Large intestine (tissue), 12 donors: ENCODE measurements at places on chromosomes 11 and 22.

GRCh38 chr11:18392434-18393321 lies 1.7 kb upstream of the LDHA start:
- DNase-seq, result no peak

- peak; percentile 40 for DNase-seq
Measured at GRCh38 chr11:6705905-6706535, 22.9 kb upstream of the MRPL17 start.

GRCh38 chr11:62880231-62880802 lies 379 bp upstream of the SLC3A2 start:
- DNase-seq, result no peak

DNA sequence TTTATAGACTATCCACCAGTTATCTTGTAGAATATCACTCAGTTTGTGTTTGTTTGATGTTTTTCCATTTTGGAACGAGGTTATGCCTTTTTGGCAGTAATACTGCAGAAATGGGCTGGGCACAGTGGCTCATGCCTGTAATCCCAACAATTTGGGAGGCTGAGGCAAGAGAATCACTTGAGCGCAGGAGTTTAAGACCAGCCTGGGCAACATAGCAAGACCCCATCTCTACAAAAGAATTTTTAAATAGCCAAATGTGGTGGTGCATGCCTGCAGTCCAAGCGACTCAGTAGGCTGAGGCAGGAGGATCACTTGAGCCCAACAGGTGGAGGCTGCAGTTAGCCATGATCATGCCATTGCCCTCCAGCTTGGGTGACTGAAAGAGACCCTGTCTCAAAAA lies 22.8 kb upstream of the B4GALNT4 start:
- DNase-seq, result no peak

DNA sequence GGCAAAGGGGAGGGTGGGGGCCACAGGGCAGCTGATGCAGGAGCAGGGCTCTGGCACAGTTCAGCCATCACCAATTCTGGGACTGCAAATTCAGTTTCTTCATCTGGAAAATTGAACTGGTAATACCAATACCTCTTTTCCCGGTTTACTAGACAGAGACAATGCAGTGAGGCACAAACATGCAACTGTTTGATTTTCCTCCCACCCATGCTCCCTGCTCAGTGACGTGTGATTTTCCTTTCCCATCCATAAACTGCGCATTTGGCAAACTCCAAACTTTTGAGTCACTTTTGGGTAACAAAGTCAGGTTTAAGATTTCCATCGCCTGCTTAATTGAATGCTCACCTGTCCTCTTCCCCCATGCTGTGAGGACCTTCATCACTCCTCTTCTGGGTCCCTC lies 23.2 kb downstream of the P2RY2 start:
- DNase-seq, result no peak

GRCh38 chr11:128422576-128423370 lies 164.6 kb downstream of the ETS1 start:
- peak; percentile 39 for DNase-seq

GRCh38 chr22:37473437-37473946 lies 12.7 kb downstream of the MFNG start:
- no peak for DNase-seq

- DNase-seq, result no peak
Measured at GRCh38 chr11:65786008-65786785, 666 bp upstream of the OVOL1 start.

GRCh38 chr11:72144807-72145565 lies 9.5 kb downstream of the FOLR3 start:
- DNase-seq, result no peak

- peak; percentile 56 for DNase-seq
Measured at GRCh38 chr11:62104816-62105653, 18.8 kb upstream of the INCENP start.

DNA sequence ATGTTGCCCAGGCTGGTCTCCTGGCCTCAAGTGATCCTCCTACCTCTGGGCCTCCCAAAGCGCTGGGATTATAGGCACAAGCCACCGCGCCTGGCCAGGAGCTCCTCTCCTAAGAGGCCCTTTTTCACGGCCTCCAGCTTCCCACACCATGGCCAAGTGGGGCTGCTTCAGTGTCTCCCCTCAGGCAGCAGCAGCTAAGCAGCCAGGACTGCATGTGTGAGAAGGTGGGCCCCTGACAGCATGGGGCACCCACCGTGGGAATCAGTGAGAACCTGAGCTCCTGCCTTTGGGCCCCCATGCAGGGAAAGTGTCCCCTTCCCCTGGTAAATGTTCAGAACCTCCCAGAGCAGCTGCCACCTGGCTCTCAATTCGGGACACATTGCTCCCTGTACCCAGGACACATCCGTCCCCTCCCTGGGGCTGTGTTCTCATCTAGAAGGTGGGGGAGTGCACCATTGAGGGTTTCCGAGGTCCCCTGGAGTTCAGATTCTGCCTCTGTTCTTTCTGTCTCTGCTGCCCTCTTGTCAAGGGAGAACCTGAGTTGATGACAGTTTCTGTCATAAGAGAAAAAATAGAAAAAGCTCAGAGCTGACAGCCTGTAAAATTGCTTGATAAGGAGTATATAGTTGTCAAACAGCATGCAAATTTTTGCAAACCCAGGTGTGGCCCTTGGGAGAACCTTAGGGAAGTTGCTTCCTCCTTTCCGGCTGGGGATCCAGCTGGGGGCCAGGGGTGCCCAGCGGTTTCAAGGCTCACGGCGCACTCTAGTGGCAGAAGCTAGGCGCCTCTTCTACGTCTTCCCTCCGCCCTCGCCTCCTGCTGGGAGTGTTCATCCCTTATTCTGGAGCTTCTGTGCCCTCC lies 29.7 kb downstream of the FAM83F start:
- DNase-seq, result peak; percentile 64

- no peak for DNase-seq
Measured at GRCh38 chr11:3665336-3666022, 5.7 kb downstream of the CHRNA10 start.

- DNase-seq, result peak; percentile 57
Measured at GRCh38 chr11:102390667-102391465, 43.9 kb downstream of the BIRC2 start.

GRCh38 chr22:27546157-27546935 lies 255.2 kb downstream of the MN1 start:
- DNase-seq, result no peak

DNA sequence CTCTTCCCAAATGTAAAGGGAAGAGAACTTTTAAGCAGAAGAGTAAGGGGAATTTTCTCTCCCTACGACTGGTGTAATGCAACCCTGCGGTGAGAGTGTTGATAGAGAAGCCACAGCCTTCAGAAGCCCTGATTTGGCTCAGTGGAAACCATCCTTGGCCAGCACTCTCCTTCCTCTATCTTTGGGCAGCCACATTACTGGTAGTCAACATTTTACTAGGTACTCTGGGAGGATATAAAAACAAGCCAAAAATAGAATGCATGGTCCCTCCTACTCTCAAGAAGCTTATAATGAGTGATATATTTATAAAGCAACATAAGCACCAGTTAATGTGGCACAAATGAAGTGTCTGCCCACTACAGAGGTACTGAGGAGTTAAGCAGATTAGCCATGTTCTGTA lies 201.8 kb upstream of the NCAM1 start:
- no peak for DNase-seq

DNA sequence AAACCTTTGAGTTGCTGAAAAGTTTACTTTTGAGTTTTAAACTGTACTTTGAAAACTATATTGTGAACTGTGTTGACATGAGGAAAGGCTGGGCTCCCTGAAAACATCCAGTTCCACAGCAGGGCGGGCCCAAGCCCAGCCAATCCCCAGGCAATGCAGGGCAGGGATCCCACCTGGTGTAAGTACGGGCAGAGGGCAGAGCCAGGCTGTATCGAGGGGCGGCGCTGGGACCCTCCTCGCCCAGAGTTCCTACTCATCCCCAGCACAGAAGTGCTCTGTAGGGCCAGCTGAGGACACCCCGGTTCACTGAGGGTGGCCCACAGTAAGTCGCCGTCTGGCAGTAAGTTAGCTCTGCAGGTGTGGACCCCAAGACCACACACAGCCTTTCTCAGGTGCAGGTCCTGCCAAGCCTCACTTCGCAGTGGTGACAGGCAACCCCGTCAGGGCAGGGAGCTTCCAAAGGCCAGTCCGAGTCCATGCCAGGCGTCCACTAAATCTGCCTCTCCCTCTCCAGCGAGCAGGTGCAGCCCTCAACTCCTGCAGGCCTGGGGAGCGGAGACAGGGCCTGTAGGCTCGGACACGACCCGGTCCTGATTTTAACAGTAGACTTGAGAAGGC lies 6.3 kb downstream of the RASSF7 start:
- no peak for DNase-seq

- no peak for DNase-seq
Measured at GRCh38 chr22:29715705-29716104, 4.1 kb upstream of the CABP7 start.

DNA sequence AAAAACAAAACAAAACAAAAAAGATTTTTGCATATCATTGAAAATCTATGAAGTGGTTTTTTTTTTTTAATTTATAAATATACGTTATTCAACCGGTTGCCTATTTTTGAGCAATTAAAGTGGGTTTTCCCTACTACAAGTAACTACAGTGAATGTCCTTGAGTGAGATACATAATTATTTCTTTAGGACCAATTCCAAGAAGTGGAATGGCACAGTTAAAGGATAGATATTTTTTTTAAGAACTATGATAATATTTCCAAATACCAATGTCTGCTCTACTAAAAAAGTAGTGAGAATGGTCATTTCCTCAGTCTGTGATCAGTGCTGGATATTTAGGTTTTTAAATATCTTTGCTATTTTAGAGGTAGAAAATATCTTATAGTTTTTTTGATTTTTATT lies 118.8 kb downstream of the TEAD1 start:
- DNase-seq, result no peak

DNA sequence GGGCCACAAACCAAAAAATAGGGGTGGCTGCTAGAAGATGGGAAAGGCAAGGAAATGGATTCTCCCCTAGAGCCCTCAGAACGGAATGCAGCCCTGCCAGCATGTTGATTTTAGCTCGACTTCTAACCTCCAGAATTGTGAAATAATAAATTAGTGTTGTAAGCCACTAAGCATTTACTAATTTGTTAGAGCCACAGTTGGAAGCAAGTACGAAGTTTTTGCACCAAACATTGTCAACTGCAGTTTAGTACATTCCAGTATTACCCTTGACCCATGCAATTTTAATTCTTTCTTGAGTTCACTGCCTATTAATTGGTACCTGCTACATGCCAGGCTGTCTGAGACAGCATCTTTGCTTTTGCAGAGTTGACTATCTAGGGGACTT lies 32.2 kb downstream of the PARVA start:
- DNase-seq, result no peak

GRCh38 chr22:50183141-50183971 lies 2.4 kb upstream of the TRABD start:
- DNase-seq, result no peak

DNA sequence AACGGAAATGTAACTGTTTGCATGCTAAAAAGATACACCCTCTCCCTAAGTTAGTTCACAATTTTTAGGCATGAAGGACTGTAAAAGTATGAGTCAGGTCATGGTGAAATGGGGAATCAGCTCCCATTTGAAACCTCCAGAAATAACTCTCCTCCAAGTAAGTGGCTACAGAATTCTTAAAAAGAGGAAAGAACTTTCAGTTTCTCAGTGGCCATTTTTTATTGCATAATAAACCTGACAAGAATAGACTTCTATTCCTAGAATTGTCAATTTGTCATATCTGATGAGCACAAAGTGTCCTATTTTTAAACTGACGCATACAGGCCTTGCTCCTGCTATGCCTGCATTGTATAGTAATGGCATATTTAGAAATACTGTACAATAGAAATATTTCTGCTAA lies 612.2 kb downstream of the CNTN5 start:
- no peak for DNase-seq

DNA sequence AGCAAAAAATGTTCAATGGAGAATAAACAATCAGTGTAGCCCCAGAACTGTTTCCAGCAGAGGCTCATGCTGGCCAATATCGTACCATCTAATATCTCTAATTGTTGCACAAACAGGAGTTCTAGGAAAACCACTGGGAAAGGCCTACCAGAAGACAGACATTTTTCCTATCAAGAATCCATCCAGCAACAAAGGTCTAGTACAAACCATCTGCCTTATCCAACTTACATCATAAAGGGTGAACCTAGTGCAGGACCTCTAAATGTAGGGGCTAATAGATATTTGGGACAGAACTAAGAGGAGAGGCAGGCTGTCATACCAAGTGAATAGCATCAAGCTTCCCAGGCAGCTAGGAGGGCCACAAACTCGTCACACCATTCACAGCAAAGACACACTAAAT lies 18.7 kb downstream of the PAX6 start:
- no peak for DNase-seq

DNA sequence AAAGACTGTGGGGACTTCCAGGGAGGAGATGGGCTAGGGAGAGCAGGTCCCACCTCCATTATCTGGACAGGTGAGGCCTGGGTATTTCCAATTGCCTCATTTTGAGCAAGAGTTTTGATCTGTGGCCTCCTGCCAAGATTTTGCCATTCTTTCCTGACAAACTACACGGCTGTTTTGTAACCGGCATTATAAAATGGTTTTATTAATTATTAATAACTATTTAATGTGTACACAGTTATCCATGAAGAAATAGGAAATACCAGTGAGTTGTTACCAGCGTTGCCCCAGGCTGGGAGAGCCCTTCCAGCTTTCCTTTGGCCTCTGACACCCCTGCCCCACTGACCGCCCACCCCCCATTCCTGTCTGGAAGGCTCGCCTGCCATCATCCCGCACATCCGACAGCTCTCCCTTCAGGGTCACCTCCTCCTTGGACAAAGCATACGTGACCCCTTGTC lies 14.9 kb upstream of the SEC14L3 start:
- DNase-seq, result no peak

GRCh38 chr11:33690290-33691065 lies 10.1 kb downstream of the C11orf91 start:
- peak; percentile 24 for DNase-seq

DNA sequence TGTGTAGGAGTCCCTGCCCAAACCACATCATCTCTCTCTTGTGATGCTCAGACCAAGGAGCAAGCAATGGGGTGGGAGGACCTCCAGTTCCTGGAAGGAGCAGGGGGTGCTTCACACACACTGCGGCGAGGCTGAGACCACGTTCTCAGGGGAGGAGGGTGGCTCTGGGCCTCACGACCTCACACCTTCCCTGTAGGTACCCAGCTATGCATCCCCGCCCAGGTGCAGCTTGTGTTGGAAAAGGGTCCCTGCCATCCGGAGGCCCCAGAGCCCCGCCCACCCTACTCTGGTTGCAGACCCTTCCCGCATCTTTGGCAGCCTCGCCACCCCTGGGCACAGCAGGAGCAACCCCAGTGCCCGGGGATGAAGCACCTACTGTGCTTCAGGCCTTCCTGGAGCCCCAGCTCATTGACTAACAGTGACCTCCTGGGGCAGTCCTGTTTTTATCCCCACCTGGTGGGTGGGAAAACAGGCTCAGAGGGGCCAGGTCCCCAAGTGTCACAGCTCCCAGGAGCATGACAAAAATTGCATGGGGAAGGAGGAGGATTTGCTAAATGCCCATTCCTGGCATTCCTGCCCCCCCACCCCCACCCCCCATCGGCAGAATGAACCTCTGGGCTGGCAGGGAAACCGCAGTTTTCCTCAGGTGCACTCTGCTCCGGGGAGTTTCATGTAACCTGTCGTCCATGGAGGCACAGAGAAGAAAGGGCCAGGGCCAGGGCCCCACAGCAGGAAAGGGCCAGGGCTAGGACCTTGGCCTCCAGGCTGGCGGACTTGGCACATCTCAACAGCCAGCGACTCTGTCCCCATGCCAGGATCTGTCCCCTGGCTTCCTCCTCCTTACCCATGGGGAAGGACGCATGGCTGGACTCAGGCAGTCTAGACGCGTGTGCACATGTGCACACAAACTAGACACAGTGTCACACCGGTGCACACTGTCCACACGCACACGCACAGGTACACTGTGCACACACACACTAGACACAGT lies 81.0 kb downstream of the IGLL1 start:
- DNase-seq, result no peak

GRCh38 chr11:131746201-131746600 lies 375.8 kb downstream of the NTM start:
- DNase-seq, result no peak
